Activated gamma-delta T cell treated with Interleukin-2 at 50 U/mL for 16 hours (primary cell): ENCODE measurements at places on chromosomes 13 and 19.

DNA sequence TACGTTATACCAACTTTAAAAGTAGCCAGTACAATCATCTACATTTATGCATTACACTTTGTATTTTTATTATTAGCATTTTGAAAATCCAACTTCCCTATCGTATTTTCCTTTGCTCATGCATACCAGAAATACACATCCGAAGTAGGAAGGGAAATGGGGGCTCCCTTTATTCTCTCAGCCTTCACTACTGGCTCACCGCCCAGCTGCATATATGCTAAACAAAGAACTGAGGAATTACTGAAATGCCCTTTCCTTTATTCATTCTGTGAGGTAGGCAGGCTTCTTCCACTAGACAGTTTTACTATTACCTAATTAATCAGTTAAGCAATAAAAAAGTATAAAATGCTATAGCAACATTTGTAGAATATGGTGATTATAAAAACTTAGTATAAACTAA is 291.6 kb downstream of the KLF12 start:
- no peak for DNase-seq

- no peak for DNase-seq
These were observed 2.6 kb upstream of the JUNB start for GRCh38 chr19:12788682-12789097.

DNA sequence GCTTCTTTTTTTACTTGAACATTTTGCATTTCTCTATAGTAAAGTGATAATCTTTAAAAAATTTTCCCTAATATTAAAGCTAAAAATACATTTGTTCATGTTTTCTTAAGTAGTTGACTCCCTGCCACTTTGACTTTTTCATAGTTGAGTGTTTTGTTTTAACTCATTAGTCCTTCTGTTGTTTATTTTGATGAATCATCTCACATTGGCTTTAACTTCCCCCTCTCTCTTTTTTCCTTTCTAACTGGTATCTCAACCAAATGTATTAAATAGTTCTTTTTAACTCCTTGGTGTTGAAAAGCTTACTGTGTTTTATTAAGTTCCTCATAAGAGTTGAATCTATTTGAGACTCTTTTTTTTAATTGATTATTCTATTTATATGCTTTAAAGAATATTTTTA is 2.8 kb downstream of the TNFSF13B start:
- DNase-seq = no peak

- no peak for DNase-seq
These were observed 5.3 kb downstream of the NECTIN2 start for GRCh38 chr19:44851427-44851826.

DNA sequence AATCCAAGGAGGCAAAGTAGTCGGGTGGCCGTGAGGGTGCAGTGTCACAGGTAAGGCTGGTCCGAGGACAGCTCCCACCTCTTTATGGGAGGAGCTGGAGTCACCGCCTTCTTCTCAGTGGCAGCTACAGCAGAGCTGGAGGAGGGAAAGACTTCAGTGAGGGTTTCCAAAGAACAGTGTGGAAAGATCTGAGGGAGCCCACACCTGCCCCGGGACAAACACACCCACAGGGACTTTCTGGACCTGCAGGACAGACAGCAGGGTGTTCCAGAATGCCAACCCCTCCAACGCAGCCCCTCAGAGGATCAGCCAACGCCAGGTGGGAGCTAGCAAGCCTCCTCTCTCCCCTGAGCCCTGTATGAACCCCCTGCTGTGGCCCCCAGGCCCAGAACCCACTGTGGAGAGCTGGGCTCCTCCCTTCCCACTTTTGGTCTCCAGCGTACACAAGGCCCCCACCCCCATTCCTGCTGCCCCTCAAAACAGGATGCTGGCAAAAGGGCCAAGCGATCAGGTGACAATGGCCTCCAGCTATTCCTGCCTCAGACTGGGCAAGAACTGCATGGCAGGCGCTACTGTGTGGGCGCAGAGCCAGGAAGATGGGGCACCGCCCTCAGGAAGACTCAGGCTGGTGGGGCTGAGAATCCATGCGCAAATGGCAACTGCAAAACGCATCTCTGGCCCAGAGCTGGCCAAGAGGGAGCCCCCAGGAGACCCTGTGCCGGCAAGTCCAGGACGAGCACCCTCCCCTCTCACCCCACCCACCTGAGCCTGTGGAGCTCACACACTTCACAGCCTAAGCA is 3.5 kb upstream of the CD320 start:
- DNase-seq = no peak

GRCh38 chr19:10898633-10899032 is 27.3 kb downstream of the CARM1 start:
- DNase-seq = no peak
